ENCODE measurements at places on chromosomes 5 and 9.
A peak's percentile ranks its signal among the peaks of the same experiment; 100 is the strongest.

GRCh38 chr5:2018390-2018724 is 135.6 kb upstream of the IRX4 start:
- no peak for DNase-seq

DNA sequence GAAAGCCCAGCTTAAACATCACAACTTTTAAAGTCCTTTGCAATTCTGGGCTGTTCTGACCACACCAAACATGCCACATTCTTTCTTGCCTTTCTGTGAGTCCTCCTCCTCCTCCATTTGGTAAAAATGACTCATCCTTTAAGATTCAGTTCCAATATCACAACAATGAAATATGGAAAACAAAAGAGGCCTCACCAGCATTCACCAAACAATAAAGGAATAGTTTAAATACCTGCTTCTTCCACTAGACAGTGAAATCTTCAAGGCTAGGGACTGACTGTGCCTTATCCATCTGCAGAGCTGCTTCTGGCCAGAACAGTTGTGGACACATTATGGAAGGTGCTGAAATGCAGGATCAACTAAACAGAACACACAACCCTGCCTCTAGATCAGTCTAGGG is 36.0 kb downstream of the NR6A1 start:
- no peak for DNase-seq

GRCh38 chr5:93600409-93601070 is 17.5 kb downstream of the NR2F1 start:
- no peak for DNase-seq

DNA sequence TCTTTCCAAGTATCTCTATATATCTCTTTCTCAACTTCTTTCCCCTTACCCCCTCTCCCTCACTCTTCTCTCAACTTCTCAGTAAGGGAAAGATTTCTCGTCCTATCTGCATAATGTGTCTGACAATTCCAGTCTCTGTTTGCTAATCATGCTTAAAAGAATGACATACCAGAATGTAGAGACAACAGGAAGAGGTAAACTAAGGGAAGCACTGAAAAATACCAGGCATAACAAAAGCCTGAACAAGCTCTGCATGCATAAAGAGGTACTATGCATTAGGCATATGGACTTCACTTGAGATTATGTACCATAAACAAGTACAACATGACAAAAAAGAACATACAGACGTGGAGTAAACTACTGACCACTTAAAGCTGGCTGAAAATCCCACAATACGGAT is 62.6 kb downstream of the SEMA5A start:
- DNase-seq: no peak

DNA sequence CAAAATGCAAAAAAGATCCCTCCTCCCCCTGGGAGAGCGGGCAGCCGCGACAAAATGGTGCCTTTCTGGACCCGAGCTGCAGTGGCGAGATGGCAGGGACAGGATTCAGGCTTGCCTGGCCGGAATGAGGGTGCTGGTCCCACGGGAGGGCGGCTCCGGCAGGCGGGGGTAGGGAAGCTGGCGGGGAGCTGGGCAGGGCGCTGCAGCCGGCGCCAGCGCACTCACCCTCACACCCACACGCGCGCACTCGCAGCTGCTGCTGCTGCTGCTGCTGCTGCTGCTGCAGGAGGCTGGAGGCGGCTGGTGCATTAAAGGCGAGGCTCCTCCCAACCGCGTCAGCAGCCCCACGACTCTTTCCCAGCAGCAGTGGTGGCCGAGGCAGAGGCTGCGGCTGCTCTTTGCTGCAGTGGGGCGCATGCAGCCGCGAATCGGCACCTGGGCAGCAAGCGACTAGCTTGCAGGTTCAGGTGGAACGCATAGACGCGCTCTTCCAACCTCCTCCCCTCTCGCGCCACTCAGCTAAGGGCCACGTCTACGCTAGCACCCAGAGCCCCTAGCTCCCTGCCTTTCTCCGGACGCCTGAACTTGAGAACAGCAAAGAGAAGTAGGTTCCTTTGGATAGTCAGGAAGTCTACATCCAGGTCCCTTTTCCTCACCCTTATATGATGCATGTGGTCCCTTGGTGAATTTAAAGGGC is at the start of gene PPP2R2B:
PPP2R2B (minus strand) TSS at position 282 of the 697 bp plus-strand sequence.
- peak; percentile 48 for DNase-seq

DNA sequence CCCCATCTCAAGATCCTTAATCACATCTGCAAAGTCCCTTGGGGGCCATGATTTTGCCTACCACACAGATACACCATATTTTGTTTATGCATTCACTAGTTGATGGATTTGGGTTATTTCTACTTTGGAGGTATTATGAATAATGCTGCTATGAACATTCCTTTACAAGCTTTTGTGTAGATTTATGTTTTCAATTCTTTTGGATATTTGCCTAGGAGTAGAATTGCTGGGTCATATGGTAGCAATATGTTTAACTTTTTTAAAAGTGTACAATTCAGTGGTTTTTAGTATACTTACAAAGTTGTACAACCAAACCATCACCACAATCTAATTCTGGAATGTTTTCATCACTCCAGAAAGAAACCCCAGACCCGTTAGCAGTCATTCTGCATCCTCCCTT is 7.8 kb upstream of the ANP32B start:
- no peak for DNase-seq

- DNase-seq: no peak
Observed at GRCh38 chr5:107067395-107067794, 603.3 kb downstream of the EFNA5 start.

DNA sequence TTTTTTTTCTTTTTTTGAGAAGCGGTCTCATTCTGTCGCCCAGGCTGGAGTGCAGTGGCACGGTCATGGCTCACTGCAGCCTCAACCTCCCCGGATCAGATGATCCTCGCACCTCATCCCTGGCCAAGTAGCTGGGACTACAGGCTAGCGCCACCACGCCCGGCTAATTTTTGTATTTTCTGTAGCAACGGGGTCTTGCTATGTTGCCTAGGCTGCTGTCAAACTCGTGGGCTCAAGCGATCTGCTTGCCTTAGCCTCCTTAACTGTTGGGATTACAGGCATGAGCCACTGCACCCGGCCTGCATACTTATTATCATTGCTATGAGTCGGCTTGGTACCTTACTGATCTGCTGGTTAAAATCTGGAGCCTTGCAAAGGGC is 790 bp upstream of the IARS1 start:
- DNase-seq: no peak

DNA sequence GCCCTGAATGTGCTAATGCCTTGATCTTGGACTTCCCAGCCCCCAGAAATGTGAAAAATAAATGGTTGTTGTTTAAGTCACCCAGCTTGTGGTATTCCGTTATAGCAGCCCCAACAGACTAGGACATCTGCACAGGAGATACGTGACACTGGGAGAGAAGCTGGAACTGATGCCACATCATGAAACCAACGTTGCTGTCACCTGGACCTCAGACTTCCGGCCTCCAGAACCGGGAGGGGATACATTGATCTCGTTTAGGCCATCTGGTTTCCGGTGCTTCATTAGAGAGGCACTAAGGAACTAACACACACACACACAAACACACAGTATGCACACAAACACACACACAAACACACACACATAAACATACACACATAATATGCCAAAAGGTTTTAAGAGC is 75.0 kb upstream of the ICE1 start:
- no peak for DNase-seq

GRCh38 chr5:75656311-75657003 is 45.2 kb downstream of the ANKDD1B start:
- no peak for DNase-seq

DNA sequence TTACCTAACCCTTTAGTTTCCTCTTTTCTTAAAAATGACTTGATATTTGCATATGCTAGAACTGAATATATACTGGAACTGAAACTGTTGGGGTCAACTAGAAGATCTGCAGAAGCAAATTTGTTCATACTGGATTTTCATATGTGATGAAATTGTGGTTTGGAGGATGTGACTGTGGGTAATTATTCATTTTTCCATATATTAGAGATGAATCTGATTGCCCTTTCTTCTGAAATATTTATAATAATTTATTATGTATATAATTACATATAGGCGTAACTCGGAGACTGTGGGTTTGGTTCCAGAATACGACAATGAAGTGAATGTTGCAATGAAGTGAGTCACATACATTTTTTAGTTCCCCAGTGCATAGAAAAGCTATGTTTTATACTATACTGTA is 149.1 kb downstream of the ATP10B start:
- no peak for DNase-seq

GRCh38 chr9:130663258-130663976 is 977 bp upstream of the PRDM12 start:
- no peak for DNase-seq

- no peak for DNase-seq
Observed at GRCh38 chr9:95499046-95499676, 17.6 kb downstream of the PTCH1 start.

GRCh38 chr5:149118463-149118862 is 22.8 kb upstream of the ABLIM3 start:
- no peak for DNase-seq

- DNase-seq: no peak
Observed at GRCh38 chr5:169742771-169743296, 105.8 kb downstream of the DOCK2 start.

GRCh38 chr9:105656131-105656921 is 5.9 kb upstream of the TAL2 start:
- no peak for DNase-seq

- DNase-seq: no peak
Observed at GRCh38 chr9:97900103-97900737, 22.1 kb downstream of the TRMO start.

GRCh38 chr5:133738271-133738670 is 125.9 kb upstream of the FSTL4 start:
- no peak for DNase-seq

GRCh38 chr5:148085977-148086705 is 22.4 kb downstream of the SPINK5 start:
- no peak for DNase-seq

- DNase-seq: no peak
Observed at GRCh38 chr9:132729235-132729890, 59.1 kb downstream of the GTF3C4 start.

DNA sequence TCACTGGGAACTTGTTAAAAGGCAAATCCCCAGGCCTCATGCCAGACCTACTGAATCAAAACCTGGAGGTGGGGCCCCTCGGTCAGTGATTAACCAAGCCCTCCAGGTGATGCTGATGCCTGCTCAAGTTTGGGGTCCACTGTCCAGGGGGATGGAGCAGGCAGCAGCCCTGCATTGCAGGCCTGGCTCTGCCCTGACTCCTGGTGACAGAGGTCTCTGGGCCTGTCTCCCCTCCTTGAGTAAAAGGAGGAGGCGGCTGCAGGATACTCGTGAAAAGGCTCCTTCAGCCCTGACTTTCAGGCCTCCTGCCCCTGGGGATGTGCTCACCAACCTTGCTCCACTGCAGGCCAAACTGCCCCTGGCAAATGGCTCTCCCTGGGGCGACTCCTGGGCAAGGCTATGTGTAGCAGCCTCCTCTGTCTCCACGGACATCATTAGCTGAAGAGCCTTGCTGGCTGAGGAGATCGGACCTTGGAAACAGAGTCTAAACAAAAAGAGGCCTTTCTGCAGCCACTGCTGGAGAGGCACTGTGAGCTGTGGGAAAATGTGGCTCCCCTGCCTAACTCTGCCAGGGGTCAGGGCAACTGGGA is 134.8 kb upstream of the ALDH1B1 start:
- no peak for DNase-seq

DNA sequence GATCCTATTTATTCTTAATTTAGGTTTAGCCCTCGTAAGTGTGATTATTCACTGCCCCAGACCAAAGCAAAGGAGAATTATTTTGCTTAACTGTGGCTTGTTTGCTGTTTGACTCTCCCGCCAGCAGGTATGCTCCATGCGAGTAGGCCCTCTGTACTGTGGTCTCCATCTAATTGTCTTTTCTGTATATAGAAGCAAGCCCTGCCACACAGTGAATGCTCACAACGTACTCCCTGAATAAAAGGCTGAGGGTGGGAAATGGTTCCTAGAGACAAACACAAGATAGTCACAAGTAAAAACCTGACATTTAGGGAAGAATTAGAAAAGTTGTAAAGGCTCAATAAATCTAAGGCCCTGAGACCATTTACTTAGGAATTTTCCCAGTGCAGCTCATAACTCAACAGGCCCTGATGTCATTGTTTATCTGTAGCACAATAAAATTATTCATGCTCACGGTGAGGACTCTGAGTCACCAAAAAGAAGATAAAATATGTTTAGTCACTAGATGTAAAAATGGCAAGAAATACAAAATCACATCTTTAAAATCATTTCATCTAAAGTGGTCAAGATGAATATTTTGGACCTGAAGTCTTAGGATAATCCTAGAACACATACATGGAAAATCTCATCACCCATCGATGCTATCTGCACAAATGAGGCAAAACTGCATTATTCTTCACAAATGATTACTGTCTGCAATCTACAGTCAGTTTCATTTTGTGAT is 473.2 kb downstream of the ENC1 start:
- no peak for DNase-seq

DNA sequence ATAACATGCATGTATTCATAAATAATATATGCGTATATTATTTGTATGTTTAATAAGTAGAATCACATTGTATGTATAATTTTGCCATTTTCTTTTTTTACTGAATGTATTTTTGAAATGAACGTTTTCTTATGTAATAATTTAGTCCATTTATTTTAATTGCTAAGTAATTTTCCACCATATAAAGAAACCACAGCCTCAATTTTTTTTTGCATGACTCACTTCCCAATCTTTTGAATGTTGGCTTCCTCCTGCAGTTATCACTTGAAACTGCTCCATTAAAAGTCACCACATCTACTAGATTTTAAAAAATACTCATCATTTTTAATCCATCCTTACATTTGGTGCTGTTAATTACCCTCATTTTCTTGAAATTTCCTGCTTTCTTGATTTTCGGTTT is 363.3 kb upstream of the MEF2C start:
- DNase-seq: no peak

GRCh38 chr5:154749491-154749890 is 5.7 kb upstream of the LARP1 start:
- DNase-seq: no peak

Measured in activated CD8-positive, alpha-beta memory T cell treated with anti-CD3 and anti-CD28 coated beads, Interleukin-2, amount 50 U/mL, for 4 hours (primary cell).